NCI-H1930 (cell line): ENCODE measurements at places on chromosomes 2 and 18.

DNA sequence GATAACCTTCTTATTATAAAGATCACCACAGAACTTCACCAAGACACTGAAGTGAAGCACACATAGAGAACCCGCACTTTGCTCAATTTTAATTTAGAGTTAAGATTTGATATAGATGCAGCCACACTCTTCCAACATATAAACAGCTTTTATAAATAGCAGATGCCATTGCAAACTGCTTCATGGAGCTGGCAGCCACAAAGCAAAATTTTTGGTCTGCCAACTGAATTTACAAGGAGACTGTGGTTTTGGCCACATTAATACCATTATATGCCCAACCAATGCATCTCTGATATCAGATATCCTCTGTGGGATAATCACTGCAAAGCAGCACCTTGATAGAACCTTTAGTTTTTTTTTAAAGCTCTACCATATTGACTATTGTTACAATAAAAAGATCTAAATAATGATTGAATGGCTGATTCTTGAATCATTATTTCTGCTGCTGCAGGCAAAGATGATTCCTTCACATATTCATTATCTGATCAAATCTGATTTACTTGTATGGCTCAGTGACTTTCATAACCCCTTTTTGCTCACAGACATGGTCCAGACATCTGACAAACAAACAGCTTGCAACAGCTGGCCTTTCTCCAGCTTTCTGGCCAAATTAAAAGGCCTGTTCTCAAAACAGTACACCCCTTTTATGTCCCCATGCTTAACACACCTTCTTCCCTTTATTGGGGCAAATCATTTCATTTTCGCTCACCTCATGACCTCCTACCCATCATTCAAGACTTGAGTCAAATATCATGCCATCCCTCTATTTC, 88.4 kb downstream of the METTL4 start:
- DNase-seq = no peak

GRCh38 chr18:50013363-50014138, 181.4 kb downstream of the MYO5B start:
- no peak for DNase-seq

DNA sequence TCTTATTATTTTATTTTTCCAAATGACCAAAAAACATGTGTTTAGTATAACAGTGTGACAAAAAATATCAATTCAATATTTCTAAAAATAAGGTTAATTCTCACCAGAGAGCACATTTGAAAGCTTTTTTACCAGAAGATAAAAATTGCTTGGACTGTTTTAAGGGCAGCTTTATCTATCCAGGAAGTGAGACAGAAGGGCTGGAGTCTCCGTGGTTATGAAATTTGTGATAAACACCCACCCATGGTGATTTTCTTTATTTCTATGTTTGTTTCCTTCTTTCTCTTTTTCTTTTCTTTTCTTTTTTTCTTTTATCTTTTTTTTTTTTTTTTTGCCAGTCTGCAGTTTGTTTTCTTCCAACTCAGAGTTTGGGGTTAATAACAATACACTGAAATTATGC, 298.5 kb downstream of the PIEZO2 start:
- no peak for DNase-seq

DNA sequence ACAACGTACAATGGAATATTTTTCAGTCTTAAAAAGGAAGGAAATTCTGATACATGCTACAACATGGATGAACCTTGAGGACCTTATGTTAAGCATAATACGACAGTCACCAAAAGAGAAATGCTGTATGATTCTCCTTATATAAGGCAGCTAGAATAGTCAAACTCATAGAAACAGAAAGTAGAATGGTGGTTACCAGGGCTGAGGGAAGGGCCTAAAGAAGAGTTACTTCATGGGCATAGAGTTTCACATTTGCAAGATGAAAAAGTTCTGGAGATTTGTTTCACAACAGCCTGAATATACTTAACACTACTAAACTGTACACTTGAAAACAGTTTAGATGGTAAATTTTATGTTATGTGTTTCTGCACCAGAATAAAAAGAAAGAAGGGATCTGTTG, 113.3 kb downstream of the GALNT1 start:
- no peak for DNase-seq

- DNase-seq = no peak
Observed at GRCh38 chr2:74131901-74132300, 15.8 kb downstream of the BOLA3 start.

GRCh38 chr2:54586494-54586893, 130.4 kb downstream of the SPTBN1 start:
- no peak for DNase-seq

GRCh38 chr2:195482010-195482409, 175.0 kb upstream of the SLC39A10 start:
- no peak for DNase-seq

- no peak for DNase-seq
Observed at GRCh38 chr18:55658598-55658997, 70.6 kb upstream of the TCF4 start.

GRCh38 chr2:221125691-221126090, 446.4 kb downstream of the EPHA4 start:
- DNase-seq = no peak
